Esophagus muscularis mucosa (tissue), 4 donors: ENCODE measurements at places on chromosomes 11 and 22. TPM values are rescaled to one million over a fixed set of nuclear protein-coding genes. Genes with fewer than 3 reads are reported as not detected.

Gene SSTR3
- total RNA-seq = not detected

DNA sequence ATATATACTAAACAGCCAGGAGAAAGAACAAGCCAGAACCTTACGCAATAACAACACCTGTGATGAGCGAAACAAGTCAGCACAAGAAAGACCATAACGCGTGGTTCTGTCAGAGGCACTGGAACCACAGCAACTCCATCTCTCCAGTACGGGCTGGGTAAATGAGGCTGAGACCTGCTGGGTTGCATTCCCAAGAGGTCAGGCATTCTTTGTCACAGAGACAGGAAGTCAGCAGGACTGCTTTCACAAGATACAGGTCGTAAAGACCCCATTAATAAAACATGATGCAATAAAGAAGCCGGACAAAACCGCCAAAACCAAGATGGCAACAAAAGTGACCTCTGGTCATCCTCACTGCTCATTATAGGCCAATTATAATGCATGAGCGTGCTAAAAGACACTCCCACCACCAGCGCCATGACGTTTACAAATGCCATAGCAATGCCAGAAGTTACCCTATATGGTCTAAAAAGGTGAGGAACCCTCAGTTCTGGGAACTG lies 21.7 kb downstream of the TPST2 start:
- no peak for DNase-seq

Gene OR8G5
- total RNA-seq = 0.83 TPM

- no peak for DNase-seq
Observed at GRCh38 chr11:118417801-118418200, 16.4 kb downstream of the ATP5MG start.

GRCh38 chr11:12119502-12119901 lies 9.1 kb downstream of the MICAL2 start:
- DNase-seq = no peak
